NCI-H1417 treated with DMSO at 0.1 percent for 48 hours (cell line): ENCODE measurements at places on chromosomes 3 and 15.

- no peak for DNase-seq
Observed at GRCh38 chr3:170942011-170942410, 33.6 kb upstream of the EIF5A2 start.

GRCh38 chr3:6860954-6861624 is at the start of gene GRM7:
GRM7 (plus strand) TSS chr3:6861115.
- no peak for DNase-seq

DNA sequence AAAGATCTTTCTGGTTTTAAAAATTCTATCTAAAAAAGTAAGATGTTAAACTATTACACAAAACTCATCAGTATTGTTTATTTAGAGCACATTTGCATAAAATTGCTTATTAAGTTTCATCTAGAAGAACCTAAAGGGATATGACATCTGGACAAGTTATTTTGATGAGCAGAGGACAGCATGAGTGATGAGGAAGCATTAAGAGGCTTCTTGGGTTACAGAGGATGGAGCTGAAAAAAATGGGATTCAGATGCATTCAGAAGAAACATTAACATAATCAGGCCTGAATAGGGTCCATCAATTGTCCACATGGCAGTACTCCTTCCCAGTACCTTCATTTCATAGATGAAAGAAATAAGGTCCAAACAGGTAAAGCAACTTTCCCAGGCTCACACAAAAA is 41.6 kb downstream of the IMPG2 start:
- DNase-seq: no peak

DNA sequence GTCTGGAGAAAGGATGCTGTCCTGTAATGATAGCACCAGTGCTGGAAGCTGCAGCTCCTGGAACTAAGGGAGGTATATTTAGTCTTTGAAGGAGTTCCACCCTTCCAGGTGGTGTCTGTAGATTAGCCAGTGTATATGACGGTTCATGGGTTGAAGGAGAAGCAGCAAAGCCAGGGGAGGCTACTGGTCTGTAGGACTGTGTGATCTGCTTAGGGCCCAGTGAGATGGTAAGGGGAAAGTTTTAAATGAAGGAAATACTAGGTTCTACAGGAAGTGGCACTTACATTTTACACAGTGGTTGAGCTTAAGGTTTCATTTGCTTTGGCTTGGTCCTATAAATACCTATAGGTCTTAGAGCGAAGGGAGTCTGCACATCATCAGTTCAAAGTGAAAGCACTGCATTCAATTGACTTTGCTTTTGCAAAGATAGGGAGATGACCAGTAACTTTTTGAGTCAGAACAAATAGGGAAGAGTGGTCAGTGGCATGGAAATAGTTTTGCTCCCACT is 5.6 kb downstream of the SLC25A38 start:
- no peak for DNase-seq

- no peak for DNase-seq
Observed at GRCh38 chr15:57675481-57676181, 30.9 kb upstream of the POLR2M start.

DNA sequence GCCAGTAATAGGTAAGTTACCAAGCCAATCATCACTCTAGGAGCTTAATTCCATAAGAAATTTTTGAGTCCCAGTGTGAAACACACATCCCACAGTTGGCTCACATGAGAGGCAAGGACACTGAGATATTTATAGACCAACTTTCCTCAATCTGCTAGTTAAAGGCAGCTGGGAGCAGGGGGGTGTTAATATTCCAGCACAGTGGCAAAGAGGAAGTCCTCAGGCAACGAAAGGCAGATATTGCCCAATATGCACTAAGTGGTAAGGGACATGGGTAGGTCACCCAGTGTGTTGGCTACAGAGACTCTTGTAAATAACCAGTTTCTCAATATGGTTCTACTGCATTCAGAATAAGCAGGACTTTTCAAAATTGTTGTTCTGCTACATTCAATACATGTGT is 61.0 kb downstream of the TOP2B start:
- no peak for DNase-seq
